CD4-positive, alpha-beta T cell treated with Interleukin-2 at 100 ng/mL for 4 hours (primary cell): ENCODE measurements at places on chromosomes 7 and 10.

GRCh38 chr7:86574006-86574405, 69.7 kb upstream of the GRM3 start:
- DNase-seq, result no peak

DNA sequence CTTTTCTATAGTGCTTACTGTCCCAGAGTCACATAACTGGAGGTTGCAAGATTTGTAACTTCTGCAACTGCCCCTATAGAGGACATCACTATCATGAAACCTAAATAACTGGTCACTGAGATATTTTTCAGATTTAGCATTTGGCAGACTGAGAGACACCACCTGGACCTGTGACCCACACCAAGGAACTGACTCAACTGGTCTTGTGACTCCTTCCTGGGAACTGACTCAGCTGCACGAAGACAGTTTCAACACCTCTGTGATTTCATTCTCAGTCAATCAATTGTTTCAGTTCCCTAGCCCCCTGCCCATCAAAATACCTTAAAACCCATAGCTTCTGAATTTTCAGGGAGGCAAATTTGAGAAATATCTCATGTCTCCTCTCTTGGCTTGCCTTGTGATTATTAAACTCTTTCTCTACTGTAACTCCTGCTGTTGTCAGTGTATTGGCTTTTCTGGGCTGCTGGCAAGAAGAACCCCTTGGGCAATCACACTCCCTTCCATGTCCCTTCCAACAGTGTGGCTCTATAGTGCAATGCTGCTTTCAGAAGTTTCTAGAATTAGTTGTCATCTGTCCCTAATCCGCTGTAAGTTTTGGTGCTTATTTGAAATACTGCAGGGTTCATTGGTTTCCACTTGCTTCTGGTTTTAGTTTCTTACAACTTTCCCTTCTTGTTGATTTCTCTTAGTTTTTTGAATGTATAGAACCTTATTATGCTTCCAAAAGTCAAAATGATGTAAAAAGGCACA, 127.8 kb upstream of the ADCY1 start:
- no peak for DNase-seq

DNA sequence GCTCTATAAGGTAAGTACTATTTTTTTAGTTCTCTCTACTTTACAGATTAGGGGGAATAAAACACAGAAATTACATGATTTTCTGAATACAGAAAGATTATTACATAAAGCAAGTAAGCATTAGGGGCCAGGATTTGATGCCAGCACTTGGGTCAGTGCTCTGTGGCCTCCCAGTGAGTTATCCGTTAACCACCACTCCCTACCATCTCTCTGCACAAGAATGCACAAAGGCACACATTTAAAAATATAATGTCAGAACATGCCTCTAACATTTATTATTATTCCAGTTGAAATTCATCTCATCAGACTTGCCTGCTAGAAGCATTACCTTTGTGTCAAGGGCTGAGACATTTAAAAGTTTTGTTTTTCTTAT, 59.0 kb downstream of the MET start:
- no peak for DNase-seq

- no peak for DNase-seq
Observed at GRCh38 chr10:30782157-30782536, 152.6 kb upstream of the LYZL2 start.

- DNase-seq, result no peak
Observed at GRCh38 chr7:16021851-16022250, 335.4 kb upstream of the MEOX2 start.

- DNase-seq, result no peak
Observed at GRCh38 chr10:58833771-58834561, 321.3 kb downstream of the BICC1 start.

DNA sequence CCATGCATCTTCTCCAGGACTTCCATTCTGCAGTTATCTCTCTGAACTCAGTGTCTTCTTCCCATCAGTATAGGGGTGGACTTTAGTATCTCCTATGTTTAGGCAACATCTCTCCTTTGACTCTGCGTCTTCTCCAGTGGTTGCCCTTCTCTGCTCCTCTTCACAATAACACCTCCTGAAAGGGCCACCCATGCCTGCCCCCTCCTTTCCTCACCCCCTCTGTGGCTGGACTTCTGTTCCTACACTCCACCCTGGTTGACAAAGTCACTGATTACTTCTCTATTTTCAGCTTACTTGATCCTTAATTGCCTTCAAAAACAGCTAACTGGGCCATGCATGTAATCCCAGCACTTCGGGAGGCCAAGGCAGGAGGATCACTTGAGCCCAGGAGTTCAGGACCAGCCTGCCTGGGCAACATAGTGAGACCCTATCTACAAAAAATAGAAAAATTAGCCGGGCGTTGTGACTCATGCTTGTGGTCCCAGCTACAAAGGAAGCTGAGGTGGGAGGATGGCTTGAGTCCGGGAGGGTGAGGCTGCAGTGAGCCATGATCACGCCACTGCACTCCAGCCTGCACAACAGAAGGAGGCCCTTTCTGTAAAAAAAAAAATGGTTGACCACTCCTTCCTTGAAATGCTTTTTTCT, 13.7 kb downstream of the SRGN start:
- peak; percentile 42 for DNase-seq

DNA sequence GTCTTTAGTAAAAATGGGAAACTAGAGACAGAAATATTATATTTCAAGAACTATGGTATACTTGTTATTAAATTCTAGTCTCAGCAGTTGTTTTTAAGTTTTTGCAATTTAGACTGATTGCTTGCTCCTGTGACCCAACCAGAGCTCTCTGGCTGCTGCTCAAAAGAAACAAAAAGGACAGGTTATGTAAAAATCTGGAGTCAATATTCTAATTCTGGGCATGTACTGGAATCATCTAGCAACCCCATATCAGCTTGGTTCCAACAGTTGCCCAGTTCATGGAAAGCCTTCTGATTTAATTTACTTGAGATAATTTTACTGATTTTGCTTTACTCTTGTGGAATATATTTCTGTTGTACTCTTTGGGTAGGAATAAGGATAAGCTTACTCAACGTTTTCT, 10.3 kb downstream of the KCP start:
- DNase-seq, result no peak

DNA sequence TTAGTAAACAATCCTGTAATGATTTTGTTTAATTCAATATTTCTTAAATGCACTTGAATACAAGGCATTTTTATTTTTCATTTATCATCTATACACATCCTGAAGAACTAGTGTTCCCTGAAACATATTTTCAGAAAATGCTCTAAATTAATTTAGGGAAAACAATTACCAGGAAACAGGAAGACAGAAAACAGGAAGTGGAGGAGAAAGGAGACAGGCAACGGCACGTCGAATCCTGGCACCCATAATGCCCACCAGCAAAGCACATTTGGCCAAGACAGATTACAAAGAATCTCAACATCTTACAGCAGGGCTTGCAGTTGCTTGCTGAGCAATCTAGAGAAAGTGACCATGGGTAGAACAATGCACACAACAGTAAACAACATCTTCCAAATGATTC, 571.1 kb downstream of the GRID1 start:
- no peak for DNase-seq

DNA sequence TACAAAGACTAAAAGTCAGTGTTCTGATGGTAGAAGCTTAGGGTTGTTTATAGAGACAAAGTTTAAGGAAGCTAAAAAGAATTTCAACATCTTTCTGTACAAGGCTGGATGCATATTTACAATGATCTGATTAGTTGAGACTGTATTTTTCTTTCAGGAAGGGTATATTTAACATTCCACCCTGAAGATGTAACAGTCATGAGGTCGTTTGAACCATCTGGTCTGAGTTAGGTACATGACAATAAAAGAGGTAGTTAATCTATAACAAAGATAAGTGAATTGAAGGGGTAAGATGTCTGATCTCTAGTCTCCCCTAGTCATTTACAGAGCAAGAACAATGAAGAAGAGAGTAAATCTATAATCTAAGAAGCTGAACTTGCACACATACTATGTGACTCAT, 821.2 kb downstream of the CNTNAP2 start:
- no peak for DNase-seq

GRCh38 chr10:4195213-4195612, 410.2 kb upstream of the KLF6 start:
- DNase-seq, result no peak

DNA sequence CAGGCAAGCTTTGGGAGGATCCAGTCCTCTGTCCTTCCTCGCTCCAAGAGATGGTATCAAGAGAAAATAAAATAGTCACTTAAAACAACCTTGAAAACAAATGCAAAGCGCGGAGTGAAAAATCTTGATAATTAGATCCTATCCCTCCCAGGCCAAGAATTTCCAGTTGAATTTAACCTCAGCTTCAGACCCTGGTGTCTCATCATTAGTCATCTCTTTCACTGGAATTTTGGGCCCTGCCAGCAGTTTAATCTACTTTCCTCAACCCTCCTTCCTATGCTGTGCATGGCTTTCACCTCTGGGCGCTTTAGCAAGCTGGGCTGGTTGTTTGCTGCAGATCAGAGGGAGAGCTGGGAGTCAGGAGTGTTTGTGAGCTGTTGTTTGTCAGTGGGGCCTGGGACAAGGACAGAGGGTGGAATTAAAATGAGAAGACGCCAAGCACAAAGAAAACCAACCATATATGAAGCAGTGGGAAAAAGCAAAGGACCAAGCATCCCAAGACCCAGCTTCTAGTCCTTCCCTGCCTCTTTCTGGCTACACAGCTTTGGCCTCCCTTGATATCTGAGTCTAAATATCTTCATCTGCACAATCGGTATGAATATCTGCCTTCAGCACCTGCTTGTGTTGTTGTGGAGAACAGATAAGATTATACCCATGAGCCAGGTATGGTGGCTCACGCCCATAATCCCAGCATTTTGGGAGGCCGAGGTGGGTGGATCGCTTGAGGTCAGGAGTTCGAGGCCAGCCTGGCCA, 13.5 kb downstream of the MYOF start:
- DNase-seq, result no peak

GRCh38 chr10:88990384-88991160, at the start of gene FAS:
Gene FAS (plus strand): TSS chr10:88990798. CDS start chr10:88990877, 79 bp downstream.
- peak; percentile 91 for DNase-seq

GRCh38 chr7:1055491-1055955, 11.2 kb downstream of the GPR146 start:
- DNase-seq, result no peak

- no peak for DNase-seq
Observed at GRCh38 chr10:106959521-106959920, 205.0 kb downstream of the SORCS1 start.

- no peak for DNase-seq
Observed at GRCh38 chr7:115822801-115823200, 207.8 kb downstream of the TFEC start.

- no peak for DNase-seq
Observed at GRCh38 chr7:155597753-155598140, 46.7 kb upstream of the RBM33 start.

- peak; percentile 61 for DNase-seq
Observed at GRCh38 chr7:100887516-100888290, 1.8 kb downstream of the UFSP1 start.

GRCh38 chr10:114881417-114881816, 56.6 kb upstream of the TRUB1 start:
- DNase-seq, result no peak

DNA sequence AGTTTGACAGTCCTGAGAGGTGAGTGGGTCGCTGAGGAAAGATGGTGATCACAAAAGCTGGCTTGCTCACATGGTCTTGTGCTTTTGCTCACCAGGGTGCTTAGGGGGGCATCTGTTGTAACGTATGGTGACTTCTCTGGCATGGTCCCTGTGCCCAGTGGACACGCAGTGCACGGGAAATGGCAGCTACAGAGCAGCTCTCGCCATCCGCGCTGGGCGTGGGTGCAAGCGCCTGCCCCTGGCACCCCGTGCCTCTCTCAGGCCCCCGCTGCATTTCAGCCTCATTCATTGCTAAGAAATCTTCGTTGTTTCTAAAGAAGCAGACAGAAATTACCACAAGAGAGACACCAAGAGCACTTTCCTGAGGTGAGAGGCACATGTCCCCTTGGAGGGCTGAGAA, 101.2 kb downstream of the FANK1 start:
- DNase-seq, result no peak

DNA sequence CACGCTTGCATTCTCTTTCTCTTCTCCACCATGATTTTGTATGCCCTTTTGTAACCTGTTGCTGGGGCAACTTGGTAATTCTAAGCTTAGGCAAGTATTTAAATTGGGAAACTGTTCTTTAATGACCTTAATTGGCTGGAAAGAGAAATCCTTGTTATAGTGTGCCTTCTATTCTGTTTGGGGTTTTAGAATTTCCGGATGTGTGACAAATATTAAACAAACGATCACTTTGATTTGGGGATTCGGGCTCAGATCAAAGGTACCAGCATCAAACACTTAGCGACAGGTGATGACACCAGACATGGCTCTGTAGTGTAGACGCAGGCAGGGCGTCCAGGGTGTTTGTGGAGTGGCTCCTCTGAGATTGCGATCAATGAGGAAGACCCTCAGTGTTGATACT, 55.0 kb downstream of the RAB11FIP2 start:
- no peak for DNase-seq

- DNase-seq, result no peak
Observed at GRCh38 chr10:102269017-102269416, 23.7 kb downstream of the GBF1 start.

DNA sequence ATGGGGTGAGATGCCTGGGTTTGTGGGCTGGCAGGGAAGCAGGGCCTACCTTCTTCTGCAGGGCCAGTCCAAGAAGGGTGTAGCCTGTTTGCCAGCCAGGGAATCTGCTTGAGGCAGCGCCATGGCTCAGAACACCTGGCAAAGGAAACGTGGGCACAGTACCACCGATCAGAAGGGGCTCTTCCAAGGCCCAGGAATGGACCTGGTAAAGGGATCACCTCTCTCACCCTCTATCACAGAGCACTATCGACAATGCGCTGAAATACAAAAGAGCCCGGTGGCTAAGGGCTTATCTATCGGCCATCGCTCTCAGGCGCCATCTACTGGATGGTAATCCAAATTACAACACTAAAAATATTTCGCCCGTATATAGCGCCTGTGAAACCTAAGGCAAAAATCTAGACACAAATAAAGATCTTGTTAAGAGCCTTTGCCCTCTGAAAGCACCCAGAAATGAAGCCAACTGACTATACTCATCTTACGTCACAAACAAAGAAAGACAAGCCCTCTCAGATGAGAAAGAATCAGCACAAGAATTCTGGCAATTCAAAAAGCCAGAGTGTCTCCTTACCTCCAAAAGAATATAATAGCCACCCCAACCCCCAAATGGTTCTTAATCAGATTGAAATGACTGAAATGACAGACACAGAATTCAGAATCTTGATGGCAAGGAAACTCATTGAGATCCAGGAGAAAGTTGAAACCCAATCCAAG, 217.8 kb upstream of the HPS1 start:
- DNase-seq, result peak; percentile 52

DNA sequence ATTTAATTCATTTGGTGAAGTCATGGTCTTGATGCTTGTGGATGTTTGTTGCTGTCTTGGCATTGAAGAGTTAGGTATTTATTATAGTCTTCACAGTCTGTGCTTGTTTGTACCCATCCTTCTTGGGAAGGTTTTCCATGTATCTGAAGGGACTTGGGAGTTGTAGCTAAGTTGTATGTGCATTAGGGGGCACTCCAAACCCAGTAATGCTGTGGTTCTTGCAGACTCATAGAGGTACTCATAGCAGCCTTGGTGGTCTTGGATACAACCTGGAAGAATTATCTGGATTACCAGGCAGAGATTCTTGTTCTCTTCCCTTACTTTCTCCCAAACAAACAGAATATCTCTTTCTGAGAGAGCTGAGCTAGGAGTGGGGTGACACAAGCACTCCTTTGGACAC, 93.2 kb downstream of the ADCYAP1R1 start:
- no peak for DNase-seq

- DNase-seq, result no peak
Observed at GRCh38 chr10:43038783-43039623, 37.9 kb upstream of the RET start.

- DNase-seq, result no peak
Observed at GRCh38 chr7:138564365-138564764, 104.3 kb downstream of the TRIM24 start.

GRCh38 chr10:60073781-60074656, 167.7 kb upstream of the CCDC6 start:
- DNase-seq, result no peak

GRCh38 chr10:73586583-73586984, 4.6 kb downstream of the USP54 start:
- no peak for DNase-seq
